Purkinje cell (primary cell): ENCODE measurements at places on chromosomes 6 and 20. TPM values are rescaled to one million over a fixed set of nuclear protein-coding genes. Genes with fewer than 3 reads are reported as not detected.

The CASS4 gene
- polyA plus RNA-seq: not detected in 2 replicates

The RNF39 gene
- 1.2 TPM in 1 of 2 replicates, not detected in the other for polyA plus RNA-seq

The GUCA1A gene
- 0.69 TPM in 1 of 2 replicates, not detected in the other for polyA plus RNA-seq

The PSORS1C1 gene
- polyA plus RNA-seq: 3.5 TPM in 1 of 2 replicates, not detected in the other

The C20orf144 gene
- not detected in 2 replicates for polyA plus RNA-seq

The ACTL10 gene
- polyA plus RNA-seq: not detected in 2 replicates

The CD83 gene
- 85.1 and 101 TPM in 2 replicates for polyA plus RNA-seq

The LY6G5B gene
- 0.24 and 1.8 TPM in 2 replicates for polyA plus RNA-seq

The BMP6 gene
- 4.7 and 7.2 TPM in 2 replicates for polyA plus RNA-seq

The LTA gene
- polyA plus RNA-seq: not detected in 2 replicates

The GLP1R gene
- not detected in 2 replicates for polyA plus RNA-seq

The PDE7B gene
- polyA plus RNA-seq: 2.2 and 2.3 TPM in 2 replicates

The CALHM4 gene
- not detected in 2 replicates for polyA plus RNA-seq

The RCAN2 gene
- 92.0 and 111 TPM in 2 replicates for polyA plus RNA-seq

The ZBP1 gene
- not detected in 2 replicates for polyA plus RNA-seq

The FHL5 gene
- 2.1 and 3.8 TPM in 2 replicates for polyA plus RNA-seq

The RSPO3 gene
- polyA plus RNA-seq: 69.2 and 85.3 TPM in 2 replicates

The SLC17A1 gene
- not detected in 2 replicates for polyA plus RNA-seq

The RNF114 gene
- polyA plus RNA-seq: 20.4 and 23.4 TPM in 2 replicates

The SLC17A5 gene
- 3.5 and 7.6 TPM in 2 replicates for polyA plus RNA-seq
